ENCODE measurements at places on chromosomes 7 and 10.

GRCh38 chr7:6886198-6886597 is 60.1 kb upstream of the CCZ1B start:
- DNase-seq = no peak

DNA sequence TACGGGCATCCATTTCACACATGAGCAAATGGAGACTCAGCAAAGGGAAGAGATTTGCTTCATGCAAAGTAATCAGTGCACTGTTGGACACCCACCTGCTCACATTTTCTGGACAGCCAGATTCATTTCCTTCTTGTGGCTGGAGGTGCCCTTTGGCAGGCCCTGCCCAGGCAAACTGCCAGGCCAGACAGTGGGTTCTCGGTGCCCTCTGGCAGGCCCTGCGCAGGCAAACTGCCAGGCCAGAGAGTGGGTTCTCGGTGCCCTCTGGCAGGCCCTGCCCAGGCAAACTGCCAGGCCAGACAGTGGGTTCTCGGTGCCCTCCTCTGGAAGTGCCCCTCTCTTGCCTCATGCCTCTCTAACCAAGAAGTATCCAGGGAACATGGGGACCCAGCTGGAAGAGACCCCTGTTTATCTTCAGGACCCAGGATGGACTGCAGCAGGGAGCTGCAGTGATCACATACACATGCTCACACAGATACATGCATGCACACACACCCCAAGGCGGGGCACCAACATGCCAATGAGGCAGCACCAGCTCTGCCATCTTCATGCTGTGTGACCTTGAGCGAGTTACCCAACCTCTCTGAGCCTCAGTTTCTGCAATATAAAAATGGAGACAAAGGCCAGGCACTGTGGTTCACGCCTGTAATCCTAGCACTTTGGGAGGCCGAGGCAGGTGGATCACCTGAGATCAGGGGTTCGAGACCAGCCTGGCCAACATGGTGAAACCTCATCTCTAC is 67.1 kb downstream of the OAT start:
- no peak for DNase-seq

DNA sequence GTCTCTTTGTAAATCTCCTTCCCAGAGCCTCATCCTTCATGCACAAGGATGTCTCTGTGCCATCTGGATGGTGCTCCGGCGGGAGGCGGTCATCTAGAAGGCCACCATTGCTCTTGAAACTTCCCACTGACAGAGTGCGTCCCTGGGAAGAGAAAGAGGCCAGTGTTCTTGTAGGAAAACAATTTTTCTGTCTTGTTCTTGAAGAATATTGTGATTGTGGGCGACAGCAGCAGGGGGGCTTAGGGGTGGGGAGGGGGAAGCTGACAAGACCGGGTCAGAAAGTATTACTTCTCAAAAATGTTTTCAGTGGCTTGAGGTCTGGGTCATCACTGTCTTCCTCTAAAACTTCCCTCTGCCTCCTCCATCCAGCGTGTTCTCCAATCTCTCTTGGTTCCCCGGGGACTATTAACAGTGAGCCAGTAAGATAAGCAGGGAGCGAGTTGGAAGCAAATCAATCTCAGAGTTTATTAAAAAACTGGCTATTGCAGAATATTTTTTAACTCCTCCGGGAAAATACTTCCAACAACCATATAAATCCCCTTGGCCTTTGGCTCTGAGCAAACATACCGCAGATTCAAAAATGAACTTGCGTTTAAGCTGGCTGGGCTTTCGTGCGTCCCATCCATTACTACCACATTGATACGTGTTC is 597.8 kb upstream of the MGMT start:
- DNase-seq = no peak

DNA sequence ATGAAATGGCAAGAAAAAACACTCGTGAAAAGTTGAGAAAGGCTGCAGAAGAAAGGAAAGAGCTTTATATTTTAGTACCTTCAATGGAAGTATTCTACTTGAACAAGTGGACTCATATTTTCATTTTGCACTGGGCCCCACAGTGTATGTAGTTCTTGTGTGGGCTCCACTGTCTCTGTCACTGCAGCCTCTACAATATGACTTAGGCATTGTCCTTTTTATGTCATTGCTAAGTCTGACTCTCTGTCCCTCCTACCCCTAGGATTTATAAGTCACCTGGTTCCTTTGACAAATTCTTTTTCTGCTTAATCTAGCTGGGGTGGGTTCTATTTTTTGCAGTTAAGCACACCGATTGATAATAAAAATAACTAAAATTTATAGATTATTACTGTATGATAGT is 27.7 kb upstream of the SOSTDC1 start:
- DNase-seq = no peak

- no peak for DNase-seq
Measured at GRCh38 chr7:37674531-37674930, 9.0 kb upstream of the GPR141 start.

DNA sequence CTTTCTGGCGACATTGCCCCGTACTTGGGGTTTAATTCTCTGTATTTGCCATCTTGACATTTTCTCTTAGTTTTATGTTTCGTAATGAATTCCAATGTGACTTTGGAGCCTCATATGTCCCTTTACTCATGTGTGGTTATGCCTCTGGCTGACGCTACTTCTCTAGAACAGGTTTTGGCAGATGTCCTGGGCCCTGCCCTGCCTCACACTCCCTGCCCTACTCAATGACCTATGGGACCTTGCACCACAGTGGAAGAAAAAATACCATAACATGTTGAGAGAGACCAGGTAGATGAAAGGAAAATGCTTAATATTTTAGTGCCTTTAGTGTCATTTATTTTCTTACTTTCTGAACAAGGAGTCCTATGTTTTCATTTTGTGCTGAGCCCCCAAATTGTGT is 400.5 kb downstream of the TFEC start:
- DNase-seq = no peak

- DNase-seq = no peak
Measured at GRCh38 chr10:12727832-12728215, 273.7 kb downstream of the CCDC3 start.

DNA sequence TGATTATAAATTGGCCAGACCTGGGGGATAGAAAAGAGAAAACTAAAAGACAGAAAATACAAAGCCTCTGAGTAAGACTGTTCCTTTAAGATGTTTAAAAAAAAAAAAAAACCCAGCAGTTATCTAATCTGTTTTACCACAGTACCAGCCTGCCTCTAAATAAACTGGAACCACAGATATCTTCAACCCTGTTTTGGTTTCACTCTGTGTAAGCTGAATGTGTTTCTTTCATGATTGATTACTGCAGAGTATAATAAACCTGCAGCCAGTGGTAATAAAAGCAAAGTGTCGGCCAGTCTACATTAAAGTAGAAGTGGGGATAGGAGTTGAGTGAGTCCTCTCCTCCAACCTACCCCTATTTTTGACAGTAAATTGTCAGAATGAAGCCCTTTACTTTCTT is 40.6 kb downstream of the MGAM2 start:
- DNase-seq = no peak

DNA sequence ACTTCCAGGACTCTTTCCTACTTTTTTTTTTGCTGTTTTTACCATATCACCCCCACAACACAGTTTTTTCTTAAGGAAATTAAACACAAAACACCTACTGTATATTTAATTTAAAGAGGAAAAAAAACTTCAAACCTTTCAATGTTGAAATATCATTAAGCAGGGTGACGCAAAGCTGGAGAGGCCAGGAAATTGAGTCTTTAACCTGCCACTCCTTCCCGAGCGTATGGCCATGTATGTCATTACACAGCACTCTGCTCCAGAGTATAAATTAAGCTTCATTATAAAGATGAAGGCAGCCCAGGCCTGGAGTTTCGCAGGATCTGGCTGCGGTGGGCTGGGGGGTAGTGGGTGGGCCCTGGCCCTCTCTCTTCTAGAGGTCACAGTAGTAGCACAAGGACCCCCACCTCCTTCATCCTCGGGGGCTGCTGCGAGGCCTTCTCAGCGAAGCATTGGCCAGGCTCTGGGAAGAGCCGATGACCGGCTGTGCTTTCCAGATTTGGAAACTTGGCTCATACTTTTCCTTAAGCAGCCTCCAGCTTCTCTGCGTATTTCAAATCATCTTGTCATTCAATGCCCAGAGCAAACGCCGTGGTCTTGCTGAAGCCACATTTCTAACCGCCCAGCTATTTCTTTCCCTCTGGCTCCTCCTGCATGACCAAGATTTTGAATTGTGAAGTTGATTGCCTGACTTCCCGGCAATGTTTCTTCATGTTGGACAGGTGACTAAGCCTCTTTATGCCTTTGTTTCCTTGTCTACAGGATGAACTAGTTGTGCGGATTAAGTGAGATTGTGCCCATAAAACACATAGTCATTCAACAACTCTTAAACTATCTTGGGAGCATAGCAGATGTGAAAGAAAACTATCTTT is 765.1 kb downstream of the SUGCT start:
- no peak for DNase-seq

DNA sequence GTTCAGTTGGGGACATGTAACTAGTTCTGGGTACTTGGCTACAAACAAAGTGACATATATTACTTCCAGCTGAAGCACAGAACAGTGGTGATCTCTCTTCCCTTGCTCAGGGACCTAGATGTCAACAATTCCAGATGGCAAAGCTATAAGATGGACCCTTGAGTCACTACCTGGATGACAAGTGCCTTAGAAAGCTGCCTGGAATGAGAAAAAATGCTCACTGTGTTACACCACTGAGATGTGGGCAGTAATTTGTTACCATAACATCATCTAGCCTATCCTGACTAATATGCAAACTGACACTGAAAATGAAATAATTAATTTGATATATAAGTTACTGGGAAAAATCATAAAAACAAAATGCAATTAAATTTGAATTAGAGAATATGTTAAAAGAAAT is 16.4 kb upstream of the CTTNBP2 start:
- no peak for DNase-seq

GRCh38 chr7:41399171-41399570 is 303.7 kb downstream of the INHBA start:
- DNase-seq = no peak

DNA sequence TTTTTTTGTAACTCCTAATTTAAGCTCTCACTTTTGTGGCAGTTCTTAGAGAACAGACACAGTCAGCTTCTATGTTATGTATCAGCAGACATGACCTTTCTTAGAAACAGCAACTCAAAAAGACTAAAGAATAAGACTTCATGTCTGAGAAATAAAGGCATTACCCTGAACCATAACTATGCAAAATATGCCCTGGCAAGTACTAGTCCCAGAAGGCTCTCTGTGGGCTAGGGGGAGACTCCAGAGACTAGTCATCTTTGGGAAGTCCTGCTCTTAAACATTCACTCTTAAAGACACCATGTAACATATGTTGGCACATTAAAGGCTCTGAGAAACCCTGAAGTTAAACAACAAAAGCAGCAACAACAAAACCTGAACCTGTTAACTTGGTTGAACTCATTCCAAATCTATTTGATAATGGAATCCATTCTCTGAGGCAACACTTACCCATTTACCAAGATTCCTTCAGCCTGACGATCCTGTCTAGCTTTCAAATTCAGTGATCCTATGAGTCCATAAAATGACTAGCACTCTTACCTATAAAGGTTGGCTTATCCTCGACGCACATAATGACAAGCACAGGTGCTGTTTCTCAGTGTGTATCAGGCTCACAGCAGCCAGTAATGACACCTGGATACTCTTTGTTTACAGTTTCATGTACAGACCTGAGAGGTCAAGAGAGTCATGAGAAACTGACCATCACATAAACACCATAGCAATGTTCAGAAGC is 62.3 kb downstream of the OSBPL3 start:
- DNase-seq = peak; percentile 89

DNA sequence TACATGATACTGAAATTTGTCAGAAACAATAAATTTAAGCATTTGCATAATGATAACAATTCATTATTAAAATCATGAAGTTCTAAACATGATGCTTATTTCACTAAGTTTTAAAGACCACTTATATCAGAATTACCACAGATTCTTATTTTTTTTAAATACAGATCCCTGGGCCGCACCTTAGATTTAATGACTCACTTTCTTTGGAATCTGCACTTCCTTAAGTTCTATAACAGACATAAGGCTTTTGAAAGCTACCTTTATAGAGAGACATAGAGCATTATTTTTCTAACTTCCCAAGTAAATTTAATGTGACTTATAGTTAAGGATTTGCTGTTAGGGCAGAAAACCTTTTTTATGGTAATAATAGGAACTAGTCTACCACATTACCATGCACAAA is 214.9 kb downstream of the IPMK start:
- no peak for DNase-seq

DNA sequence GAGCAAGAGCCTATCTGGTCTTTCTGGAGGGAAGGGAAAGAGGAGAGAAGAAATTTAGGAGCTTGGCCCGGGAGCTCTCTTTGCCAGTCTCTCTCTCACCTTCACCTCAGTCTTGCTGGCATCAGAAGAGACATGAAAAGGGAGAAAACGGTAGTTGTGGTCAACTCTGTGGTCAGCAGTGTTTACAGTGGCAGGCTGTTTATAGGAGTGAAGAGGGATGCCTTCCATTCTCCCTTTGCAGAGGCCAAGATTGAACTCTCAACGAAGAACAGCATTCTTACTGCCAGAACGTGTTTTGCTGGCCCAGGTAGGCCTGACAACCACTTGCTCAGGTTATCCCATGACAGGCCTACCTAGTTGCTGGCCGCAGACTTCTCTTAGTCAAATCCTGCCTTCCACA is 133.3 kb downstream of the CCDC3 start:
- DNase-seq = no peak

- no peak for DNase-seq
Measured at GRCh38 chr10:120473593-120473992, 16.6 kb downstream of the PLPP4 start.

- peak; percentile 34 for DNase-seq
Measured at GRCh38 chr10:75097666-75098285, 13.7 kb upstream of the SAMD8 start.

GRCh38 chr10:95291365-95292039 is 699 bp upstream of the PDLIM1 start:
- no peak for DNase-seq

DNA sequence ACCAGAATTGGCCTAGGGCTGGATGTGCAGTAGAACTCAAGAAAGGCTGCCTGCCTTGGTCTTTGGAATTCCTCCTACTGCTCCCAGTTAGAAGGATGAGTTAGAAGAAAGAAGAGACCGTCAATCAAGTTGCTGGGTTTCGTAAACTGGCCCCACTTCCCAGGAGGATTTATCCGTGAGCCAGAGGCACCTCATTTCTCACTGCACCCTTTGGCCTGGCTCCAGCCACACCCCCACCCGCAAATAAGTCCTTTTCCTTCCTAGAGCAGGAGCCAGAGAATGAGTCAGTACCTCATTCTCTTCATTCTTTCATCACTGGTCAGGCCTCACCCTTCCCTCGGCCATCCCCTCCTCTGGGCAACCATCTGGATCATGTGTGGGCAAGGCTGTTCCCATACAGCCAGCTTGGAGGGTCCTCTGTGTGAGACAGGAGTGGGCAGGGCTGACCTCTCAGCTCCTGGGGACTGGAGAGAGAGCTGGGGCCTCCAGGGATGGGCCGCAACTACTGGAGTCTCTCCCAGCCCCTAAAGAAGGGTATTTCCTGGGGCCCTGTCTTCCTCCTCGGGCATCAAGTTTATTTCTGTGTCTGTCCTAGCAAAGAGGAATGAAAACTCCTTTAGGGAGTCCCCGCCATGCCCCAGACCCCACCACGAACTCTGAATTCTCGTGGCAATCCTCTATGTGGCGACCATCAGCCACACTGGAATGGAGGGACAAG is 87.2 kb upstream of the DUSP5 start:
- peak; percentile 98 for DNase-seq
